T-helper 2 cell (primary cell): ENCODE measurements at places on chromosomes 11 and 22.
A peak's percentile ranks its signal among the peaks of the same experiment; 100 is the strongest.

DNA sequence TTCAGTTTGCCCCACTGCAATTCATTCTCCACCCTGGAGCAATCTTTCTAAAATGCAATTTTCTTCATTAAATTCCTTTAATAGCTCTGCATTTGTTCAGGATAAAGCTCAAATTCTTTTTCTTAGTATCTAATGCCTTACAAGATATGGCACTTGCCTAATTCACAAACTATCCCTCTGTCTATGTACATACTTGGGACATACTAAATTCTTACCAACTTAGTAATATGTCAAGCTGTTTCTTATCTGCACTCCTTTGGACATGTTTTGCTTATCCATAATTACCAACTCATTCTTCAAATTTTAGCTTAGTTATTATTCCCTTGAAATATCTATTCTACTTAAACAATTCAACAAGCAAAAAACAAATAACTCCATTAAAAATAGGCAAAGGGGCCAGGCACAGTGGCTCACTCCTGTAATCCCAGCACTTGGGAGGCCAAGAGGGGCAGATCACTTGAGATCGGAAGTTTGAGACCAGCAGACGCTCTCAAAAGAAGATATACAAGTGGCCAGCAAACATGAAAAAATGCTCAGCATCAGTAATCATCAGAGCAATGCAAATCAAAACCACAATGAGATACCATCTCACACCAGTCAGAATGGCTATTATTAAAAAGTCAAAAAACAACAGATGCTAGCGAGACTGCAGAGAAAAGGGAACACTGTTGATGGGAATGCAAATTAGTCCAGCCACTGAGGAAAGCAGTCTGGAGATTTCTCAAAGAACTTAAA is 96.9 kb downstream of the FAM76B start:
- no peak for DNase-seq

DNA sequence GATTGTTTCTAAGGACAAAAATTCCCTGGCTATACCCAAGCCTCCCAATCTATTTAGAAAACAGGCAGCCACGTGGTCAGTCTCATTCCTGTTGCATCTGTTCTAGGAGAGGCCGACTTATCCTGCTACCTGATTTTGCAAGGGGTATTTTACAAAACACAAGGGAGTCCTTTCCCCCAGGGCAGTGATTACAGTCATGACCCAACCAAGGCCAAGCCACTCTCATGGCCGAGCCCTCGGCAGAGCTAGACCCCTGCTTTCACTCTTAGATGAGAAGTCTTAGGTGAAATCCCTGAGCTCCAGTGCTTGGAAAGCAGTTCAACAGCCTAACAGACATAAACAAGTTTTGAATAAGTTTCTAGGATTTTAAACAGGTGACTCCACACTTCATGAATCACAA is 89.0 kb upstream of the PITPNB start:
- DNase-seq: no peak

- peak; percentile 93 for DNase-seq
Measured at GRCh38 chr22:50562523-50563412, at the start of gene SYCE3. TSS of gene SYCE3 (minus strand) at chr22:50562919. CDS start at chr22:50556405, 6,514 bp downstream.

- peak; percentile 78 for DNase-seq
Measured at GRCh38 chr11:93525601-93526345, 17.4 kb downstream of the SMCO4 start.

- DNase-seq: no peak
Measured at GRCh38 chr11:114084414-114084813, 24.9 kb downstream of the ZBTB16 start.

- DNase-seq: no peak
Measured at GRCh38 chr11:123183391-123184099, 11.5 kb downstream of the CLMP start.

DNA sequence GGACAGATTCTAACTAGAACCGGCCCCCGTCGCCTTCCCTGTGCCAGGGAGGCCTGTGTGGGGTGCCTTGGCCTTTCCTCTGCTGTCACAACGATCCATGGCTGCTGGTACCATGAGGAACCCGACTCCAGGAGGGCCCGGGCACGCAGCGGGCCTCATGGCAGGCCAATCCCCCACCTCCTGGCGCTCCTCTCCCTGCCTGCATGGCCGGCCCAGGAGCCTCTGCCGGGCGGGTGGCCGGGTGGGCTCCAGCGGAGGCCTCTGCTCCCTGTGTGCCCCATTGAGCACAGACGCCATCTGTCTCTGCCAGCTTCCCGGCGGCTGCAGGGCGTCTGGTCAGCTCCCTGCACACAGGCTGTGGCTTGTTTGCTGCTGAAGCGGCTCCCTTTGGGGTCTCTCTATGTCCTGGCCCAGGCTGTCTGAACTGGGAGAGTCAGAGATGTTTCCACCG is 86.5 kb downstream of the MYEOV start:
- DNase-seq: no peak

DNA sequence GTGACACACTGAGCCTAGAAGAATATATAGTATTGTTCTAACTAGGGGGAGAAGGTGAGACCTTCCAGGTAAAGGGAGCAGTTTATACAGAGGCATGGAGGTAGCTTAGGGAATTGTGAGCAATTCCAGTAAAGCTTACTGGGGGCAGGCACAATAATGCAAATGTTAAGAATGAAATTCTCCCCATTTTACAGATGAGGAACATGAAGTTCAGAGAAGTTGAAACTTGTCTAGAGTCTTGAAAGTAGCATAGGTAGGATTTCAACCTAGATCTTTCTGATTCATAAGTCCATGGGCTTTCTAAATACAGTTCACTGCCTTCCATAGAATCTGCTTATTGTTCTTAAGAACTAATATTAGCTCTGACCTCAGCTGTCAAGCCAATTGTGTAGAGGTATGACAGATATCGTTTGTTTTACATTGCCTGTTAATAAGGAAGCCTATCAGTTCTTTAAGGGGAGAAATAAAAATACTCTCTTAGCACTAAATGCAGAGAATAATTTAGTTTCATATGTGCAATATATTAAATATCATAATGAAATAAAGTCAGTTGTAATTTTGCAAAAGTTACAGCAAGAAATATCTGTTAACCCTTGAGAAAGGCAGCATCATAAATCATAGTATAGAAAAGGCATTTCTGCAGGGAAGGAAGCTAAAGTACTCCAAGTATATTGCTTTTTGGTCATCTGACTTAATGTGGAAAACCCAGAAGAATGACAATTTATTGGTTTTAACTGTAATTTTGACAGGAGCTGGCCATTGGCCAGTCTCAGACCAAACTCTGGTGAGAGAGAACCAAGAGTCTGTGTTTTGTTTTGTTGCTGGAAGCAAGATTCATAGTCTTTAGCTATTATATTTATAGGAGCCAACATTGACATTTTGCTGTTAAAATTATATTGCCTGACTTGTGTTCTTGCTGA is 181.8 kb downstream of the UVRAG start:
- DNase-seq: no peak

GRCh38 chr11:123302751-123303195 is 107.7 kb upstream of the CLMP start:
- no peak for DNase-seq

GRCh38 chr22:23533328-23533762 is 46.7 kb downstream of the IGLL1 start:
- DNase-seq: no peak

DNA sequence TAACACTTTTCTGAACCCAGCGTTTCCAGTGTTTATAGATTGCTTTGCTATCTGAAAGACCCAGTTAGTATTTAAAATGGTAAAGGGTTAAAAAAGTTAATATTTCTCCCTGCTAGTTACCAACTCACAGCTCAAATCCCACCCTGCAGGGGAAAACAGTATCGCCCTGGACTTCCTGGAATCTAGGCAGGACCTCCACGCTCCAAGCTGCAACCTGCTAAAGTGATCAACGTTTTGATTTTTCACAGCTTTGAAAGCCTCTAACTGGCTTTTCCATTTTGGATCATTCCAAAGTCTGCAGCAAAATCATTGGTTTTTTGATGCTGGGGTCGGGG is 4.6 kb downstream of the FZD4 start:
- DNase-seq: no peak

DNA sequence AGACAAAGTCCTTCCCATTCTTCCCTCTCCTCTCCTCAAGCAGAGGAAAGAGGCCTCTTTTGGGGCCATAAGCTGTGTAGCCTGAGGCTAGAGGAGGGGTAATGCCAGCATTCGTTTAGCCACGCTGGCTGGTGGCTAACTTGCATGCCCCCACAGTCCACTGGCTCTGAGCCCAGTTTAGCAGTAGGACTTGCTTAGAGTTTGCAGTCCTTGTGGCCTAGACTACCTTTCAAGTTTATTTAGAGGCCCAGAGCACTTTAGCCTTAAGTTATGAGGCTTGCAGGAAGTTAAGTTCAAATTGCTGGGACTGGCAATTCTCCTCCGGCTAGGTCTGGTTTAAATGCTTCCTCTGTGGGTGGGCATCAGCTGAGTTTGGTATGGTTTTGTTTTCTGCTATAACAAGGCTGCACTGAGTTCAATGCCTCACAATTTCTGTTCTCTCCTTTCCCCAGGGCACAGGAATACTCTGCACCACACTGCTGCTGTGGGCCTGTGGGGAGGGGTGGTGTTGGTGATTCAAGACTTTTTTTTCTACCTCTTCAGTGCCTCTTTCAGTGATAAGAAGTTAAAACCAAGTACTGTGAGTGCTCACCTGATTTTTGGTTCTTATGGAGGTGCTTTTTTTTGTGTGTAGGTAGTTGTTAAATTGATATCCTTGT is 281.0 kb upstream of the C11orf87 start:
- no peak for DNase-seq

- DNase-seq: no peak
Measured at GRCh38 chr22:40341604-40342003, 4.7 kb upstream of the ADSL start.

- DNase-seq: no peak
Measured at GRCh38 chr11:95301474-95301873, 70.5 kb upstream of the SESN3 start.

DNA sequence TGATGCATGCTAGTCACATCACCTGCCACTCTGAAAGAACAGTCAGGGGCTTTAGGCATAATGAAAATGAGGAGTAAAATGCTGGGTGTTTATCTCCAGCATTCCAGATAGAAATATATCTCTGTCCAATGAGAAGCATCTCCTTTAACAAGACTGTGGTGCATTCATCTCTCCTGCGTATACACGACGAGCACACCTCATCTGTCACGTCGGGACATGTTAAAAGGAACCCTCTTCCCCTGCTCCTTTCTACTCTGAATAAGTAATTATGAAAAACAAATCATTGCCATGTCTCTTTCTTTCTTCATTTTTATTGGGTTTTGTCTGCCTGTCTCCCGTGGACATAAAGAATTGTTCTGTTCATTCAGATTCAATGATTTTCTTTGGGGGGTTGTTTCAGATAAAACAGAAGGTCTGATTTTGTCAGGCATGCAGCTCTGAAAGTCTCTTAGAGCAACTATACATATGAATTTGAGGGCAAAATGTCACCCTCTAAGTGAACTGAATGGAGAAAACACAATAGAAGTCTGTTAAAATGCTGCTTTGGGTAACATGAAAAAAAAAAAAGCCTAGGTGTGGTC is 195.0 kb downstream of the MAML2 start:
- no peak for DNase-seq

GRCh38 chr22:31323578-31324550 is 22.3 kb downstream of the PATZ1 start:
- no peak for DNase-seq

DNA sequence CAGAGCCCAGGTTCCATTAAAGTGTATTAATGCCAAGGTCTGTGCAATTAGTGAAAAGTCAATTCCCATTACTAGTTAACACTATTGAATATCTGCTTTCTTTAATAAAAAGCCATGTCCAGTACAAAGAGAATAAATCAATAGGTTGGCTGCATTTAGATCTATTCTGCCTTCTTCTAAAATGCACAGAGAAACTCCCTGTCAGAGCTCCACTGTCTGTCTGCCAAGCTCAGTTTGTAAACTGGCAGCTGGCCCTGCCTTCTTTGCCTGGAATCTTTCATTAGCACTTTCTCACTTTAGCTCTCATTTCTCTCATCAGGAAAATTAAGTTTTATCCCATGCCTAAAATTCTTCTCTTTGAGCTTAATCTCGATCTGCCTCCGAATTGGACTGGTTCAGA is 35.6 kb downstream of the ARL14EP start:
- no peak for DNase-seq

GRCh38 chr11:101127699-101128570 is 1.7 kb downstream of the PGR start:
- no peak for DNase-seq

DNA sequence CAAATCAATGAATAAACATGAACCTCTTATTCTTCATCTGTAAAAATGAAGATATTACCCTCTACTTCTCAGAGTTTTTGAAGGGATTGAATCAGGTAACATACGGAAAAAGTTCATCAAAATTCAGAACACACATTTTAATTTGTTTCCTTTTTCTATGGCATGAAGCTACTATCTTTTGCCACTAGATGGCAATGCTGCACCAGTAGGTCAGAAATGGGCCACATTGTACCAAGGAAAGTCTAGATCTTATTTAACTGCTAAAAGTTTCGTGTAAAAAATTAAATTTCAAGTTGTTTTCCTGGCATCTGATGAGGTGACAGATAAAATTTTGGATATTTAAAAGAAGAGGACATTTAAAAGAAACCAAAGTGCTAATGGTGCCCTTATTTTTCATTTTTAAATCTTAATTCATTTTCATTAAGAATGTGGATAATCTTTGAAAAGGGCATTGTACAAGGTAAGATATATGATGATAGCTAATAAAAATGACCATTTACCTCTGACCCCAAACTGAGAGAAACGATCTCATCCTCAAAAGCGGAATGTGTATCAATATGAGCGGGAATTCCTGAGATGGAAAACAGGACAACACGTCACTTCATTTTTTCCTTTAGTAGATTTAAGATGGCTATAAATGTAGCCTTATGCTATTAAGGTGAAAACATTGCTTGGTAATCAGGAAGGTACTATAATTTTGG is 16.1 kb downstream of the ALKBH8 start:
- DNase-seq: no peak

DNA sequence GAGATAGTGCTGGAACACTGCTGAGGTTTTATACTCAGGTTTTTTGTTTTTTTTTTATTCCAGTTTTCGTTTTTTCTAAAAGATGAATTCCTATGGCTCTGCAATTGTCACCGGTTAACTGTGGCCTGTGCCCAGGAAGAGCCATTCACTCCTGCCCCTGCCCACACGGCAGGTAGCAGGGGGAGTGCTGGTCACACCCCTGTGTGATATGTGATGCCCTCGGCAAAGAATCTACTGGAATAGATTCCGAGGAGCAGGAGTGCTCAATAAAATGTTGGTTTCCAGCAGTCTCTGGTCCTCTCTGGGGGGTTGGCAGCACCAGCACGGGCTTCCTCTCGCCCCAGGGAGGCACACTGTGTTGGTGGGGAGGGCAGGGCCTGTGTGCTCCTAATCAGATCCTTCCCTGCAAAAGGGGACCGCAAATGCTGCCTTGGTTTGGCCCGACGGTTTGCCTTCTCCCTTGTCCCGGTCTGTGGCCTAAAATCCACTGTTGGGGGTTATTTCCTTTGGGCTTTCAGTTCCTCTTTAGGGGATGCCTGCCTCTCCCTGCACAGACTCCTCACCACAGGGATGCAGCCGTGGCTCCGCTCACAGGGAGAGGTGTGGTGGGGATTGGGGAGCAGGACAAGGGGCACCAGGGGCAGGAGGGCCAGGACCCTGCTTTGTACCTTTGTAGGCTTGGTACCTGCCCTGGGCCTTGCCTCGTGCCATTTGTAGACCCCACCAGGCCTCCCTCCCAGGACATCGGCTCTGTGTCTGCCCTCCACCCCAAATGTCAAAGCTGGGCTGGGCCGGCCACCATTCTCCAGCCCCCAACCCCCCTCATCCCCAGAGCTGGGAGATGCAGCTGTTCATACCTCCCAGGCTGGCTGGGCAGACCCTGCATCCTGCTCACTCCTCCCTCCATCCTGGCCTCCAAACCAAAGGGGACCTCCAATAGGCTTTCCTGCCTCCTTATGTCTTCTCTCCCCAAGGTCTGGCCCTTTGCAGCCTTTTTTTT is 13.5 kb downstream of the MCAT start:
- no peak for DNase-seq

- DNase-seq: no peak
Measured at GRCh38 chr11:31802990-31803812, 7.9 kb downstream of the PAX6 start.
